Left forelimb (tissue), 1 donor: ENCODE measurements at places on chromosomes 16 and 17.

- peak; percentile 20 for DNase-seq
Observed at GRCh38 chr17:74123350-74123749, 80.1 kb upstream of the RPL38 start.

- no peak for DNase-seq
Observed at GRCh38 chr17:38981636-38982035, 14.4 kb upstream of the FBXO47 start.

DNA sequence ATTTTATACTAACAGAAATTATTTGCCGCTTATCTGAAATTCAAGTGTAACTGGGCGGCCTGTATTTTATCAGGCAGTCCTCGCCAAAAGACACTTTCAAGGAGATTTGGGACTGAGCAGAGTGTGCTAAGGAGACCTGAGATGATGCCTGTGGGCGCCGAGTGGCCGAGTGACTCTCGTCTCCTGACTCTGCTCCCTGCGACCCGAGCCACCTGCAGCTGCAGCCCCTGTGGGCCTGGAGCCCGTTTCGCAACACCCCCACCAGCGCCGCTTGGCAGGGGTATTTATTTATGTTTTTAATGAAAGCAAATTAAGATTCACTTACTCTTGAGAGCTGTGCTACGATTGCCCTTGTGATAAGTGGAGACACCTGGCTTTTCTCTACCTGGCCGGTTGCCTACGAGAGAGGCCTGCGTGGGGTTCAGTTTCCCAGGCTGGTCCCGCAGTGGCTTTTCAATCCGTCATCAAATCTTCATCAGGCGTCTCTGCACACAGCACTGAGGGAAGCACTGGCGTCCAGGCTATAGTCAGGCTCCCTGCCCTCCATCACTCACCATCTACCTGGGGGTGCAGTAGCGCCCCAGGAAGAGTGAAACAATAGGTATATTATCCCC lies 124.0 kb downstream of the SEC14L1 start:
- no peak for DNase-seq

DNA sequence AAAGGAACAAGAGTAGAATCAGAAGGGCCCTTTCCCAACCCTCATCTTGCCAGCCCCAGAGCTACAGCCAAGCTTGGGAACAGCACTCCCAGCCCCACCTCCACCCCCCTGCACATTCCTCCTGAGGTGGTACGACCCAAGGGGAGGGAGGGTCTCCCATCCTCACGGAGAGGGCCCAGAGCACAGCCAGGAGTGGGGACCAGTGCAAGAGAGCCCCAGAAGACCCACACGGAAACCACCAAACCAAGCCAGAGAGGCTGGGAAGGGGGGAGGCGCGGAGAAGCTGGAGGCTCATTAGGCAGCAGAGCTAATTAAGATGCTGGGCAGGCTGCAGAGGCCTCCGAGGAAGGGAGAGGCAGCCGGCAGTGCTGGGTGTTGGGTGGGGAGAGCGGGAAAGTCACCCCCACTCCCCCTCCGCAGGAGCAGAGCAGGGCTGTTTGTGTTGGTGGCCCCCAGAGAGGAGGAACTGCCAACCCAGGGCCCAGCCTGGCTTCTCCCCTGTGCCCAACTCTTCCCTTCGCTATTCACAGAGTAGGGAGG lies 2.4 kb downstream of the CACNB1 start:
- no peak for DNase-seq

DNA sequence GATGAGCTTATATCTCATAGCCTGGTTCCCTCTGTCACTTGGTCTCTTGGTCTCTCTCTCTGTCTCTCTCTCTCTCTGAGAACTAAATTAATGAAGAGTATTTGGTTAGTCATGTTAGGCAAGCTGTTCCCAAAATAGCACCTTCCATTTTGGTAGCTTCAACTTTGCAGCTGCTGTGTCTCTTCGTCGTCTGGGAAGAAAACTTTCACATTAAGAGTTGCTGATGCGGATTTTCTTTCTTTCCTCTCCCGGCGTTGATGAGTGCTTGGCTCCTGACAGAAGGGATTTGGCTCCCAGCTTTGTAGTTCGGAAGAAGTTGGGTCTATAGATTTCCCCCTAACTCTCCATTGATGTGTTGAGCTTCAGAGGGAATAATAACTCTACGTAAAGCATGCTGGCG lies at the start of gene RBFOX1:
Gene RBFOX1, plus strand, starts transcription at position 235 of the 400 bp plus-strand sequence.
- DNase-seq = no peak

- no peak for DNase-seq
Observed at GRCh38 chr16:53872248-53873221, 168.6 kb downstream of the FTO start.

DNA sequence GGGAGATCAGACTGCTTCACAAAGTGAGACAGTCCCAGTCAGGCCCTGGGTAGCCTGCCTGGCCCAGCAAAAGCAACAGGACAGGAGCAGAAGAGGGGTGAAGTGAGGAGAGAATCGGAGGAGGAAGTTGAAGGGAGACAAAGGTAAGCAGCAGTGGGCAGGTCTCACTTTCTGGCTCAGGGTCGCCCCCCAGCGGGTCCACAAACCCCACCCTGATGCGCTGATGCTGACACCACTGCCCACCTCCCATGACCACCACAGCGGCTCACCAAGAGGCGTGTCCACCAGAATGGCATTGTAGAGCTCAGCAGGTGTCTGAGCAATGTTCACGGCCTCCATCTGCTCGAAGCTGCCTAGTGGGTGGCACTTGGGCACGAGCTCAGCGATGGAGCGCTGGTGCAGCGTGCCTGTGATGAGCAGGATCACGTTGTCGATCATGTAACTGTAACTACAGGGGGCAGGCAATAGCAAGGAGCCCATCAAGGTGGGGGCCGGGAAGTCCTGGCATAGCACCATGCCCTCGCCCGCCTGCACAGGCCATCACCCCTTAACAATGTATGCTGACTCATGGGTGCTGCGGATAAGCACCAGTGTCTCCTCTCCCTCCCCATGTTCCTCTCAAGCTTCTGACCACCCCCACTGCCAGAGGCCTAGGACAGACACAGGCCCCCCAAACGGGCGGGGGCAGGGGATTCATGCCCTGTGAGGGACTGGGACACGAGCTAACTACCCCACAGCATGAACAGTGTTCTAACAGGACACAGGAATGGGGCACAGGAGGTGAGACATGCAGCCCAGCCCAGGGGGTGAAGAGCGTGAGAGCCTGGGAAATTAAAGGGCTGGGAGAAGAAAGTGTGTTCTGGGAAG lies 13.6 kb downstream of the HSD11B2 start:
- no peak for DNase-seq

- DNase-seq = no peak
Observed at GRCh38 chr17:21842332-21843317, 150.3 kb downstream of the KCNJ18 start.

DNA sequence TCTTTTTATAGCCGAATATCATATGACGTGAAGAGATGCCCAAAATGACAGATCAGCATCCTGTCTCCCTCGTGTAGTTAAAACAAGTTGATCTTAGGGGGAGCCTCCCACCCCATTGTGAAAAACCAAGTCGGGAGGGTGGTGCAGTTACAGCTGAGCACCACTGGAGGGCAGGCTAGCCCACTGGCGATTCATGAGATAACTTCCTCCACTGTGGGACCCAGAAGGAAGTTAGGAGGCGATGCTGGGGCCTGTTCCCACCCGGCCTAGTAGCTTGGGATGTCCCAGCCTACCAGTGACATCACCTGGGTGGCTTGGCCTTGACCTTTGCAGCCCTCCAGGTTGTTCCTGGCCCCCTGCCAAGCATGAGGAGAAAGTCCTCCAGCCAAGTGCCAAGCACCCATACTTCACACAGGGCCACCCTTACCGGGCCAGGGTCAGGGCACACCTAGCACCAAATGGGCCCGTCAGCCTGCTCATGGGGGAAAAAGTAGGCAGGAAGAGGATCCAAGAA lies 8.1 kb upstream of the CPNE2 start:
- peak; percentile 79 for DNase-seq

- no peak for DNase-seq
Observed at GRCh38 chr17:2909175-2909845, 113.1 kb downstream of the RAP1GAP2 start.

GRCh38 chr17:59154292-59154720 lies 680 bp downstream of the SKA2 start:
- DNase-seq = no peak

DNA sequence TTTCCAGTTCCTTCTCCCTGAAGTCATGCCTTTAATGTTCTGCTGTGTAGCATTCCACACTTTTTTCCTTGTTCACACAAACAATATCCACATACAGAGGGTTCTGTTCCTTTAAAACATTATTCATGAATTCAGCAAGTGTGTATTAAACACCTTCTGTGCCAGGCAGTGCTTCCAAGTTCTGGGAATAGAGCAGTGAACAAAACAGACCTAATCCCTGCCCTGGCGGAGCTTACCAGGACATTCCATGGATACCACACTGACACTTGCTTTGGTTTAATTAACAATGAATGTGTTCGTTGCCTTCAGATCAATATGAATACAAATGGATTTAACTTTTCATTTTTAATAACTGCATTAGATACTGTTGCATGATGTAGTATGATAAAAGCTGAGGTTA lies 57.9 kb upstream of the CLEC19A start:
- no peak for DNase-seq
